Stimulated activated CD8-positive, alpha-beta memory T cell treated with anti-CD3 and anti-CD28 coated beads, Interleukin-7, amount 100 ng/mL, for 1 hour (primary cell): ENCODE measurements at places on chromosomes 7 and 10.

DNA sequence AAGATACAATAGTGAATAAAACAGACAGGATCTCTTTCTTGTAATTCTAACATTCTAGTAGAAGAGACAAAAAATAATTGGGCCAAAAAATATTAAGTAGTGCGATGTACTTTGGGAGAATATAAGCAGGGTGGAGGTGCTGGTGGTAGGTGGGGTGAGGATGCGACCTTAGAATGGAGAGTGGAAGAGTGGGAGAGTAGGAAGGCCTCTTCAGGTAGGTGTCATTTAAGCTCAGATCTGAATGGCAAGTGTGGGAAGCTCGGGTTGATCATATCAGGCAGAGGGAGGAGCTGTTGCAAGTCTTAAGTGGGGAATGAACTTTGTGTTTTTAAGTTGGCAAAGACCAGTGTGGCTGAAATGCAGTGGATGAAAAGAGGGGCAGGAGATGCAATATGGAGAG is 3.8 kb upstream of the IFRD1 start:
- no peak for DNase-seq

- no peak for DNase-seq
These were observed 31.7 kb downstream of the SKIDA1 start for GRCh38 chr10:21493784-21494183.

GRCh38 chr7:18896343-18896975 is 221.0 kb downstream of the TWIST1 start:
- no peak for DNase-seq

- DNase-seq = no peak
These were observed 92.8 kb upstream of the TMEM168 start for GRCh38 chr7:112882991-112883390.

DNA sequence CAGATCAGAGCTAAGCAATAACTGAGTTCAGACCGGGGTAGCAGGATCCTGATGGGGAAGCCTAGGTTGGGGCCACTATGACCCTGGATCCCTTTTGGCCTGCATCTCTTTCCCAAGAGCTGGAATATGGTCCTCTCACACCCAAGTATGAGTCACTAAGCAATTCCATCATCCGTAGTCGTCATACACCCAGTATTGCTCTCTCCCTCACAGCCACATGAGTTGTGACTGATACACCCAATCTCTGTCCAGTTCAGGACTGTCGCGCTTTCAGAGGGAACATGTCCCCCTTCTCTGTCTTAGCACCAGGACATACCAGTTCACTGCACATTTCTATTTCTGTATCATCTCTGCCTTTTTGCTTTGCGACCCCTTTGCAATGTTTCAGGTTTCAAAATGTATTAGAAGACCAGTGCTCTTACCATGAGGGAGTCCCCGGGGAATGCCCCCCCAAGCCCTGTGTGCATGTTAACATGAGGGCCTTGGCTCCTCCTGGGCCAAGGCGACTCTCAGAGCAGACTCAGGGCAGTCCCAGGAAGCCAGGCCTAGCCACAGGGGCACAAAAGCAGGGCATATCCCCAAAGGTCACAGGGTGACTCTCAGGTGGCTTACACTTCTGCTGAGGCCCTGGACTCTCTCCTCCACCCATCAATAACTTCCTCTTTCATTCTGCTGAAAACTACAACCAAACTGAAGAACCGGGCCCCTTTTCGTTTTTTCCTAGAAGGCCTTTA is 75.3 kb upstream of the SAMD8 start:
- no peak for DNase-seq

DNA sequence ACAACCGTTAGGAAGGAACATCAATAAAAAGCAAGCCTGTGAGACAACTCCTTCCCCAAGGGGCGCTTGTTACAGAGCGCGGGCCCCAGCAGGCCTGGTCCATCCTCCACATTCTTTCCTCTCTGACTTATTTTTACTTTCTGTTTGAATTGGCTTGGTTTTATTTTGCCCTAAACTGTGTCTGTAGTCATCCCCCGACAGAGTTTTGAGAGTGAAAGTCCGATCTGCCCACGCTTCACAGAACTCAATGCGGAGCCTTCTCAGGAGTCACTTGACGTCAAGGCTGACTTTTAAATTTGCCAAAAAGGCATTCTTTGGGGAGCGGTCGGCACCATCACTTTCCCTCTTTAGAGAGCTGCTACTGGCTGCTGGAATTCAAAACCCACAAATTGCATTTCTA is 150.1 kb upstream of the KLF6 start:
- peak; percentile 8 for DNase-seq

- no peak for DNase-seq
These were observed 71.1 kb upstream of the CAMK2B start for GRCh38 chr7:44396496-44396895.

GRCh38 chr7:64277630-64278029 is 36.1 kb upstream of the ZNF736 start:
- no peak for DNase-seq

DNA sequence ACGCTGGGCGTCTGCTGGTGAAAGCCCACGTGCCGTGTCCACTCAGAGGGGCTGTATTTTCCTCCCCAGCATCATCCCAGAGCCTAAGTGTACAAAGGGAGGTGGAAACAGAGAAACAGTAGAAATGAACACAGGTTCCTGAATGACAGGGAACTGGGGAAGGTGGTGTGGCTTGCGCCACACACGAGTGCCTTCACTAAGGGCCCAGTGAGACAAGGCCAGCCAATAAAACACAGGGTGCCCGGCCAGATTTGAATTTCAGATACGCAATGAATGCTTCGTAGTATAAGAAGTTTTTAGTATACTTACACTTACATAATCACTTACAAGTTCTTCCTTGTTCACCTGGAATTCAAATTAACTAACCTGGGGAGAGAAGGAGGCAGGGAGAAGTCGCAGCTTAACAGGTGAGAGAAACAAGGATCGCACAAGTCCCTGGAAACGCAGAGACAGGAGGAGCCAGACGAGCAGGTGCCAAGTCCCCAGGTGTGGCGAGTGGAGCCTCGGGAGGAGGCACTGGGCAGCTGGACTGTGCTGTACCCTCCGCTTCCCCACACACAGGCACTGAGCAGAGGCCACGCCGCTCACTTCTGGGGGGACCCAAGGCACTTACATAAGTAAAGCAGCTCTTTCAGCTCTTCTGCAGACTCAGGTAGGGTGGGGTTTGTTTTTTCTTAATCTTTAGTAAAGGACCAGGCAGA is 105.2 kb upstream of the MGMT start:
- DNase-seq = no peak

- DNase-seq = no peak
These were observed 101.5 kb upstream of the DIP2C start for GRCh38 chr10:790821-791551.

- no peak for DNase-seq
These were observed 493.7 kb upstream of the NUPR2 start for GRCh38 chr7:56609852-56610355.

DNA sequence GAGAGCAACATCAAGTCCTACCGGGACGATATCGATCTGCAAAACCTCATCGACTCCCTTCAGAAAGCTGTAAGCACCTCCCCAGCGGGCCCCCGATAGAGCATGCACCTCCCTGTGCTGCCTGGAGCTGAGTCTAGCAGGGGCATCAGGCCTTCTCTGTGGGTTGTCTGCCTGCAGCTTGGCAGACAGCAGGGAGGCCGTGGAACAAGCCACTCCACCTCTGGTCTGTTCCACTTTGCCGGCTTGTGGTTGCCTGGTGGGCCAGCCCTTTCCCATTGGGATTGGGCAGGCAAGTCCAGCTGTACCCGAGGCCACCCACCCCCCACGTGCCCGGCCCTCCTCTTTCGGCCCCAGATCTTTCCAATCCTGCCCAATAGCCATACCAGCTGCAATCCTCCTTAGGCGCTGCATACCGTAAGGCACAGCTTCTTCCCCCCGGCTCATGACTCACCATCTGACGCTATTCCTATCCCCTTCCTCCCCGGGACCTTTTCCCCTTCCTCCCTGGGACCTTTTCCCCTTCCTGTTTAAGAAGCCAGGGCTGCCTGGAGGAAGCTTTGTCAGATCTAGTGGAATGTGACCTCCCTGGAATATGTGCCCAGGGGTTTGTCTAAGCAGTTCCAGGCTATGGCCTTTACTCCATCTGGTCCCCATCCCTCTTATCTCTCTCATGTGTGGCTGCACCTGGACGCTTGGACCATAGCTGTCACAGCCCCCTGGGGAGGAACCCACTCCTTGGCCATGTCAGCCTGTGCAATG is 28.1 kb upstream of the SH2D4B start:
- no peak for DNase-seq
